ENCODE measurements at places on chromosomes 11 and 22.

DNA sequence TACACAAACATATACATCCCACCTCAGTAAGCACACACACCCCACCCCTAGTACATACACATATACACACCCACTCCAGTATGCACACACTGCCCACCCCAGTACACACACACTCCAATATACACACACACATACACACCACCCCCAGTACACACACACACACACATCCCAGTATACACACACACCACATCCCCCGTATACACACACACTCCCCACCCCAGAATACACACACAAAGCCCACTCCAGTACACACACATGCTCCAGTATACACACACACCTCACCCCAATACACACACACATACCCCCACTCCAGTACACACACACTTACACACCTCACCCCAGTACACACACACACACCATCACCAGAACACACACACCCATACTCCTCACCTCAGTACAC lies 7.4 kb downstream of the TECTA start:
- no peak for DNase-seq

DNA sequence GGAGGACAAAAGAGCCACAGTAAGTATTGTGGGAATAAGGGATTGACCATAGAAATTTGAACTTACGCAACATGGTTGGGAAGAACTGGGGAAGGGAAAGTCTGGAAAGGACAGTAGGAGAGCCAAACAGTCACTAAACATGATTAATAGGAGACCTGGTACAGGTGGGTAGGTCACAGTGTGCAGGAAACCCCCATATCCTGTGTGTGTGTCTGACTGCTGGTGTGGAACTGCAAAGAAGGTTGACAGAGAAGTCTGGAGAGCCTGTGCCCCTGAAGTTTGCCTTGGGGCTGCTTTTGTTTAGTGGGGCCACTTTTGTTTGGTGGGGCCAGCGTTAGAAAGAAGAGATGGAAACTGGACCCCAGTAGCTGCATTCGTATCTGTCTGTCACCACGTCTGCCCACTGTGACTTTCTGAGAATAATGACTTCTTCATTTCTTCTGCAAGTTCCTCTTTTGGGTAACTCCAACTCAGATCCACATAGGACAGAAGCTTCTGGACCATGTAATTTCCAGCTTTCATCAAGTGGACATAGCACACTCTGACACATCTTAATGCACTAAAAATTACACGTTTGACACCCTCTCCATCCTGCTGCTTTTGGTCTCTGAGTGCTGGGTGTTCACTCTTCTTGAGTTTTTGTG lies 126.8 kb upstream of the RAG2 start:
- DNase-seq = no peak

DNA sequence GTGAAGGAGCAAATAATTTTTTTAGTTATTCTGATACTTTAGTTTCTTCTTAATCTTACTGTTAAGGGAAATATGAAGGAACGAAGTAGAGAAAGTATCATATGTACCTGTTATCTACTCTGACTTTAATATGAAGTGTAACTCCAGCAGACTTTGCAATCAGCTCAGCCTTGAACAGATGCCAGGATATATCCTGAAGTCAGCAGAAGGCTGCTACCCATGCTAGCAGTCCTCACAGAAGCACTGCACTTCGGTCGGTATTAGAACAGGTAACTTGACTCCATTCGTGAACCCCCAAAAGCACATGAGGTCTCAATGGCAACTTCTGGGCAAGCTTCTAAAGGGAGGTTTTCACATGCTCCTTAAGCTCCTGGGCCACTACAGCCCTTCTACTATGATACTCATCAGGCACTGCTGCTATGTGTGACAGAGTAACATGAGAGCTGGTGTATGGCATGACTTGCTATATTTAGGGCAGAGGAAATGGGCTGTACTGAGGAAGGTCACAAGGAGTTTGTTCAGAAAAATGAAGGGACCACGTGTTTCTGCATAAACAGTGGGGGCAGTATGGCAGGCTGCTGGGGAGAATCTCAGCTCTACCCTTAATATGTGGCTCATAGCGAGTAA lies 344.1 kb downstream of the SOX6 start:
- no peak for DNase-seq

- no peak for DNase-seq
Measured at GRCh38 chr11:36411202-36411640, 98.9 kb downstream of the TRAF6 start.

DNA sequence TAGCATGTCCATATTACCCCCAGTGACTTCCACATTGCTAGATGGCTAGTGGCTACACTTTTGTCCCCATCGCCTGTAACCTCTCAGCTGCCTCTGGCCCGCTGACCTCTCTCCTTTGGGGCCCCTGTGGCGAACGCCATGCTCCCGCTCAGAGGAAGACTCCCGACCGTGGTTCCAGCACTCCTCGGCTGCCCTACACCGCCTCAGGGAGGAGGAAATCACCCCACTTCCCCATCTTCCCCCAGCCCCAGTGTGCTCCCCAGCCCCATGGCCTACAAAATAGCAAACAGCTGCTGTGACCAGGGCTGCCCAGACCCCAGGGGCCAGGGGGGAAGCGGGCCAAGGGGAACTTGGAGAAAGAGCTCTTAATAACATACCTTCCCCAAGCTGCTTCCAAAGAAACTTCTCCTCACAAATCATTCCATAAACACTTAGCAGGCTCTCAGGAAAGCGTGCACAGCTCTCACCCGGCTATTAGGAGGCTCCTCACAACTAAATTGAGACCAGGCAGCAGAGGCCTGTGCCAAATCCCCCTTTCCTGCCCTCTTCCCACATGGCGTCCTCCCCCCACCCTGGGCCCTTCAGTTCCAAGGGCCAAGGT lies 63.5 kb upstream of the WNT11 start:
- DNase-seq = no peak

DNA sequence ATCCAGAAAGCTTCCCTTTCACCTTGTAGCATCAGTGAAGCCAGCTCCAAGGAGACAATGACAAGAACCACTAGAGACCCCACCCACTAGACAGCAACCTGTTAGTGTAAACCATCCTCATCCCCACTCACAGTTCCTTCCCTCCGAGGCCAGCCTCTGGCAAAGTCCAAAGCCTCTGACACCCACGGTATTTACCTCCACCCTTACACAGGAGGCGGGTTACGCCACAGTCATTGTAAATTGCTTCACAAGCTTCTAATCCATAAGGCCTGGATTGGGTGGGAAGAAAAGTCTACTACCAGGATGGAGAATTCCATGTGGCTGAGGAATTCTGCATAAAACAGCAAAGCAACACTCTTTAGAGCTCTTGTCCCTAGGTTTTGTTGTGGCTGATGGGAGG lies 287.4 kb downstream of the BUD13 start:
- DNase-seq = no peak

GRCh38 chr11:69483691-69484426 lies 2.4 kb downstream of the LINC01488 start:
- no peak for DNase-seq

DNA sequence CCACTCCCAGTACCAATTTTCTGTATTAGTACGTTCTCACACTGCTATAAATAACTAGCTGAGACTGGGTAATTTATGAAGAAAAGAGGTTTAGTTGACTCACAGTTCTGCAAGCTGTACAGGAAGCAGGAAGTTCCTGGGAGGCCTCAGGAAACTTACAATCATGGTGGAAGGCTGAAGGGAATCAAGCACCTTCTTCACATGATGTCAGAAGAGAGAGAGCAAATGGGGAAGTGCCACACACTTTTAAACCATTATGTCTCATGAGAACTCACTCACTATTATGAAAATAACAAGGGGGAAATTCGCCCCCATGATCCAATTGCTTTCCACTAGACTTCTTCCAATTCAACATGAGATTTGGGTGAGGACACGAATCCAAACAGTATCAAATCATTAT lies 271.4 kb downstream of the ETS1 start:
- no peak for DNase-seq

- DNase-seq = peak; percentile 69
Measured at GRCh38 chr11:69007975-69008381, 5.1 kb downstream of the MRGPRF start.

DNA sequence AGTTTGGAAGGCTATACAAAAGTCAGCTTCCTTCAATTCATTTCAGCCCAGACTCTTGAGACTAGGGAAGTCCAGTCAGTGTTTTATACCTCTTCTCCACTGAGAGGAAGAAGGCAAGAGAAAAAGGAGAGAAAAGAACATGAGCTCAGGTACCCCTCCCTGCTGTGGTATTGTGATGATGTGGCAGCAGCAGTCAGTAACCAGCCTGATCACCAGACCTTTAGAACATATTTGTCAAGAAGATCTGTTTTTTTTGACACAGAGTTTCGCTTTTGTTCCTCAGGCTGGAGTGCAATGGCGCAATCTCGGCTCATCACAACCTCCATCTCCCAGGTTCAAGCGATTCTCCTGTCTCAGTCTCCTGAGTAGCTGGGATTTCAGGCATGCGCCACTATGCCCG lies 21.2 kb upstream of the RPS13 start:
- no peak for DNase-seq

- no peak for DNase-seq
Measured at GRCh38 chr11:57348636-57349313, 10.6 kb downstream of the P2RX3 start.

DNA sequence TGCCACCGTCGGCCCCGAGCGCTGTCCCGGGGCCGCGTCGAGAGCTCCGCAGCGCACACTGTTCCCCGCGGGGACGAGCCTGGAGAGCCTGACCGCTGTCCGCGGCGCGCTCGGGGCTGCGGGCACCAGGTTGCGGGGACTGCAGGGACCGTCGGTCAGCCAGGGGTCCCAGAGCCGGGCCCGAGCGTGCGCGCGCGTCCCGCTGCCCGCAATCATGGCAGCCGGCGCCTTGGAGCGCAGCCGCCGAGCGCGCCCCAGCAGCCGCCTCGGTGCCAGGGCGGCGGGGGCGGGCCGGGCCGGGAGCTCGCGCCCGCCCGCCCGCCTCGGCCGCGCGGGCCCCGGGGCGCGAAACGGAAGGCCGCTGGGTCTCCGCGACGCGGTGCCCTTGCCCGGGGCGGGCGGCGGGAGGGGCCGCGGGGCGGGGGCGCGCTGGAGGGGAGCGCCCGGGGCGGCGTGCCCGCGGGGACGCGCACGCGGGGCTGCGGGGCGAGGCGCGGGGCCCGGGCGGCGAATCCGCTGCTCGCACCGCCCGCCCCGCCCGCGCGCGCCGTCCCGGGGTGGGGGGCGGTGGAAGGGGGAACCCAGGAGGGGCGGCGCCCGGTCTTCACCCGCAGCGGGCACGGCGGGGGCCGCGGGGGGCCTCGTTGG lies 79.4 kb upstream of the PPARA start:
- no peak for DNase-seq

- no peak for DNase-seq
Measured at GRCh38 chr11:114683007-114683406, 4.7 kb downstream of the NXPE2 start.

GRCh38 chr11:100785148-100785983 lies 98.3 kb downstream of the ARHGAP42 start:
- DNase-seq = no peak

- peak; percentile 58 for DNase-seq
Measured at GRCh38 chr22:21951931-21952465, 650 bp downstream of the PPM1F start.

- no peak for DNase-seq
Measured at GRCh38 chr11:11477695-11478420, 124.8 kb upstream of the CSNK2A3 start.

GRCh38 chr11:3866206-3866605 lies 10.7 kb downstream of the STIM1 start:
- no peak for DNase-seq

DNA sequence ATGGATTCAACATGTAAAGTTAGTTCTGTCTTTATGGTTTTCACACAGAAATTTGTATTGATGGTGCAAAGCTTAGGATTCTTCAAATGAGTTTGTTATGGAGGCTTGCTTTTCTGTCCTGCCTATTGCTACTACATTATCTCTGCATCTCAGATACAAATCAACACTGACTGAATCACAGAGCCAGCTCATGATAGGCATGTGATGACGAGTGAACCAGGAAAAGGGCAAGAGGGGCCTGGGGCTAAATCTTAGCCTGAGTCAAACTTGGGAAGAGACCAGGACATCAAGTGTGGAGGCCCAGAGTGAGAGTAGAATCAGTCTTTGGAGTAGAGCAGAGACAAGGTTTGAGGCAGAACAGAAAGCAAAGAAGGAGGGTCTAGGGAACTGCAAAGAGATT lies 107.1 kb upstream of the CD44 start:
- no peak for DNase-seq

GRCh38 chr22:33844273-33844672 lies 76.0 kb downstream of the LARGE1 start:
- DNase-seq = no peak

GRCh38 chr22:44828193-44828592 lies 75.8 kb downstream of the ARHGAP8 start:
- no peak for DNase-seq

- DNase-seq = no peak
Measured at GRCh38 chr11:118098996-118099837, 12.5 kb upstream of the SMIM35 start.

DNA sequence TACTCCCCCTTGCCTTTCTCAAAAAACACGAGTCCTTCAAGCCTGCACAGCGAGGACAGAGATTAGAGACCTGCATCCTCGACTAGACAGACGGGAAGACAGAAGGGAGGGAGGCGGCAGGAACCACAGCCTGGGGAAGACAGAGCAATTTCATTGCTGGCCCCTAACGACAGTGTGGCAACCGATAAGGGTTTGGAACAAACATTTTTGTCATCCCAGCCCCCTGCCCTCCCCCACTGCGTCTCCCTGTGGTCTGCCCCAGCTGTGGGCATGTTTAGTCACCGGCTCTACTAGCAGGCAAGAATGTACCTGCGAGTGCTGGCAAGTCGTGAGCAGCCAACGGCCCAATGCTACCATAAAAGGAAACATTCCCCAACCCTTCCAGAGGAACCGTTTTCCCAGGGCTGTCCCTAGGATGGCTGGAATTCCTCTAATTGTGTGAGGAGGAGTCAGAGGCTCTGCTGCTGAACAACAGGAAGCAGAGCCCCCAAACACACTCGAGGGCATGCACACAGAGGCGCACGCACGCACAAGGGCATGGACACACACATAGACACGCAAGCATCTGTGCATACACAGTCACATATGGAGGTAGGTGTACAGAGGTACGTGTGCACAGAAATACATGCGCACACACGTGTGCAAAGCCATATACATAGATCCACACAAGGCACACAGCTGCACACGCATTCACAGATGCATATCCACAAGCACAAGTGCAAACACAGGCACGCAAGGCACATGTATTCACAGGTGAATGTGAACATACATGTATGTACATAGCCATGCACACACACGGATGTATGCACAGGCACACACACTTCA lies 58.3 kb downstream of the MYH9 start:
- peak; percentile 83 for DNase-seq

DNA sequence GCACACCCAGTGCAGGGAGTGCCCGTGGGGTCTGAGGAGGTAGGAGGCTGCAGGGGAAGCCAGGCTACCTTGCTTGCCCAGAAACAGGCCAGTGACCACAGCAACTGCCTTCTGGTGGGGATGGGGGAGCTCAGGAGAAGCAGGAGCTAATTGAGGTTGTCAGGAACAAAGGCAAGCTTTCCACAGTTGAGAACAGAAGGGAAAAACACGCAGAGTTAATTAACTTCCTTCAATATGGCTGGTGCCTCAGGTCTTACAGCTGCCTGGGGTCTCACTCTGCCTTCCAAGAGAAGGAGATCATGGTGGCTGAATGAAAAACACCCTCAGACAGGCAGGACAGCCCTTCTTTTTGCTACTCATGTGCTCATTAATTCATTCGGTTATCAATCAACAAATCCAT lies 127.9 kb upstream of the SYT13 start:
- DNase-seq = no peak
